B cell (primary cell): ENCODE measurements at places on chromosomes 4 and X. TPM values are rescaled to one million over a fixed set of nuclear protein-coding genes. Genes with fewer than 3 reads are reported as not detected.

The FIP1L1 gene
- 79.3 and 84.8 TPM in 2 replicates for total RNA-seq

The PNMA6F gene
- not detected in 2 replicates for total RNA-seq

The CFI gene
- not detected in 2 replicates for total RNA-seq

The PDCL2 gene
- total RNA-seq: not detected in 2 replicates

The MAGEC2 gene
- total RNA-seq: not detected in 2 replicates

The GLOD5 gene
- not detected in 2 replicates for total RNA-seq

The ANXA3 gene
- not detected in 2 replicates for total RNA-seq

The MSMO1 gene
- total RNA-seq: 30.8 and 34.6 TPM in 2 replicates

The RELL1 gene
- 2.7 and 3.2 TPM in 2 replicates for total RNA-seq

The TBX22 gene
- not detected in 2 replicates for total RNA-seq

- DNase-seq: no peak
- no peaks in the 10 kb centered on the region for H3K4me1 ChIP-seq
- no peak overlapping the region for H3K27ac ChIP-seq
These were observed 201.3 kb downstream of the MAD2L1 start for GRCh38 chr4:119865389-119865788.

DNA sequence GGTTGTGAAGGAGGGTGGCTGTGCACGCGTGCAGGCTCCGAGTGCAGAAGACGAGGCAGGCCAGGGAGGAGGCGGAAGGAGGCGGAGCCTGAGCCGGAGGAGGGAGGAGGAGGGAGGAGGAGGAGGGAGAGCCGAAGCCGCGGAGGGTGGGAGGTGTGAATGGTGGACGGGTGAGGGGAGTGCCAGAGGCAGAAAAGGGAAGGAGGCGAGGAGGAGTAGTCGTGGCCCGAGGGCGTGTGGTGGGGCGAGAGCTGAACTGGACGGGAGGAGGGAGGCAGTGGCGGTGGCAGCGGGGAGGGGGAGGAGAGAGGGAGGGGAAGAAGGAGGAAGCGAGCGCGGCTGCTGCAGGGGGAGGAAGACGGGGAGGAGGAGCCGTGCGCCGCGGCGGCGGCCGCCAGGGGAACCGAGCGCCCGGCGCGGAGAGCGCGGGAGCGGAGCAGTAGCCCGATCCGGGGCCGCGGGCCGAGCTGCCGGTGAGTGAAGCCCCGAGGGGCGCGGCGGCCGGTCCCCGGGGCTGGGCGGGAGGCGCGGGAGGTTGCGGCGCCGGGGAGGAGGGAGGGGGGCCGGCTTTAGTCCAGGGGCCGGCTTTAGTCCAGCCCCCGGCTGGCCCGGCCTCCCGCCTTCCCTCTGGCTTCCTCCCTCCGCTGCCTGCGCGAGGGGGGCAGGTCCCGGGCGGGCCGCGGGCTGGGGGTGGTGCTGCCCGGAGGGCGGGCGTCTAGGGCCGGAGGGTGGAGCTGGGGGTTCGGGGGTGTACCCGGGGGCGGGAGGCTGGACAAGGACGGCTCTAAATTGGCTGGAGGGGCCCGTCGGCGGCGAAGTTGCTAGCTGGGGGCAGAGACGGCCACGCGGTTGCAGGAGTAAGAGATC is at the start of gene TMEM164:
TMEM164 (plus strand) TSS at position 815 of the 867 bp plus-strand sequence. CDS start 661 bp downstream, outside the sequence.
- no peaks in the 10 kb centered on the region for H3K36me3 ChIP-seq
- H3K4me1 ChIP-seq: peaks cover 7% of the 10 kb centered on the region
- H3K27me3 ChIP-seq: no peaks in the 10 kb centered on the region
- DNase-seq: peak; percentile 88

- H3K4me3 ChIP-seq: no peak overlapping the region
- H3K4me1 ChIP-seq: no peaks in the 10 kb centered on the region
- H3K27me3 ChIP-seq: no peaks in the 10 kb centered on the region
- no peak overlapping the region for H3K27ac ChIP-seq
- DNase-seq: no peak
These were observed 32.9 kb upstream of the XK start for GRCh38 chrX:37652589-37653231.

- no peak overlapping the region for H3K27ac ChIP-seq
- no peaks in the 10 kb centered on the region for H3K36me3 ChIP-seq
- H3K4me1 ChIP-seq: no peaks in the 10 kb centered on the region
- DNase-seq: no peak
- H3K27me3 ChIP-seq: no peaks in the 10 kb centered on the region
These were observed 51.2 kb downstream of the GC start for GRCh38 chr4:71732706-71733105.

DNA sequence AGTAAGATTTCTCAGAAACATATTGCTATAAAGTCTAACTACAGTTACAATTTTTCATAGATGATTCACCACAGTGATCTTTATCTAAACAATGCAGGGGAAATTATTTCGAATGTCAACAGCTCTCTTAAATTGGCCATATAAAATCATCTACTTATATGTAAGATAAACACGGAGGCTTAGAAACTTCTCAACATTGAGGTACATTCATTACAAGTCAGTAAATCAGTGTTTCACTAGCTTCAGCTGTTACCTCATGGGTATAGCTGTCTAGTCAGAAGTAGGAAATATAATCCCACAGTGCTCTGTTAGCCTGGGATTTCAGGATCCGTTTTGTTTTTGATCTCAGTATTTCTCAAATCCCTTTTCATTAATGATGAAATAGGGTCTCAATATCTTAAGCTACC is 43.2 kb downstream of the PCDH7 start:
- no peaks in the 10 kb centered on the region for H3K36me3 ChIP-seq
- no peaks in the 10 kb centered on the region for H3K27me3 ChIP-seq
- no peak overlapping the region for H3K27ac ChIP-seq

DNA sequence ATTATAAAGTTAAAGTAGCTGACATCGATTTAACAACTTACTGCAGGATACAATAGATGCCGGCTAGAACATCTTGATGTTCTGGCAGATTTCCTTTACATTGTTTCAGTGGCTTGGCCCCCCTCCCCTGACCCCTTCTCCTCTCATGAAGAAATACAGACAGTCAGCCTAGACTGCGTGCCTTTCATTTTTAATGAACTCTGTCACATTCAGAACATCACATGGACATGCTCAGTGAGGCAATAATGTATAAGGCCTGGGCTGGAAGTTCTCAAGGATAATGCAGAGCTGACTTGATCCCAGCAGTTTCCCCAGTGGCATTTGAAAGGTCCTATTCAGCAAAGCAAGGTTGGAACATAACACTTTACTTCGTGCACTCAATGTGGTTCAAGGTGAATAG is 239.2 kb downstream of the ANK2 start:
- DNase-seq: no peak
- no peaks in the 10 kb centered on the region for H3K4me1 ChIP-seq
- H3K27me3 ChIP-seq: no peaks in the 10 kb centered on the region
- H3K36me3 ChIP-seq: no peaks in the 10 kb centered on the region
- no peak overlapping the region for H3K27ac ChIP-seq

- peaks cover 2% of the 10 kb centered on the region for H3K4me1 ChIP-seq
- no peaks in the 10 kb centered on the region for H3K27me3 ChIP-seq
- H3K27ac ChIP-seq: no peak overlapping the region
- DNase-seq: no peak
- no peak overlapping the region for H3K4me3 ChIP-seq
- no peaks in the 10 kb centered on the region for H3K36me3 ChIP-seq
These were observed 70.2 kb downstream of the RRAGB start for GRCh38 chrX:55787727-55788126.

- no peak overlapping the region for H3K4me3 ChIP-seq
- no peaks in the 10 kb centered on the region for H3K36me3 ChIP-seq
- no peaks in the 10 kb centered on the region for H3K4me1 ChIP-seq
- H3K27me3 ChIP-seq: peaks cover 4% of the 10 kb centered on the region
- no peak for DNase-seq
These were observed 194.7 kb downstream of the STIM2 start for GRCh38 chr4:27055221-27055760.

DNA sequence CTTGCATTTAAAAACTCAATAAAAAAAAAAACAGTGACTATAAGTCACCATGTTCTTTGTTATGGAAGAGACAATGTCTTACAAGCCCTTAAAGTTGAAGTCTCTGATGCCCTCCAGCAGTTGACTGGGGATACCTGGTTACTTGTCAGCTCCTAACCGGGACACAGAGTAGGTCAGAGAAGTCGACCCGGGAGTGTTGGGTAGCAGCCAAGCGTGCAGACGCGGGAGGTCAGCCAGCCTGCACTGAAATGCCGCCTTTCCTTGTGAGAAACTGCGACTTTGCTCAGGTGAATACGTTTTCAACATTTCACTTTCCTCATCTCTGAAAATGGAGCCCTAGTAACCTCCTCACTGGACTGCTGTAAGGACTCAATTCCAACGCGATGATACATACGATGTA is 81.8 kb downstream of the F11 start:
- no peak overlapping the region for H3K27ac ChIP-seq
- no peak for DNase-seq
- H3K36me3 ChIP-seq: no peaks in the 10 kb centered on the region
- H3K4me3 ChIP-seq: no peak overlapping the region
- H3K4me1 ChIP-seq: no peaks in the 10 kb centered on the region
- H3K27me3 ChIP-seq: no peaks in the 10 kb centered on the region

DNA sequence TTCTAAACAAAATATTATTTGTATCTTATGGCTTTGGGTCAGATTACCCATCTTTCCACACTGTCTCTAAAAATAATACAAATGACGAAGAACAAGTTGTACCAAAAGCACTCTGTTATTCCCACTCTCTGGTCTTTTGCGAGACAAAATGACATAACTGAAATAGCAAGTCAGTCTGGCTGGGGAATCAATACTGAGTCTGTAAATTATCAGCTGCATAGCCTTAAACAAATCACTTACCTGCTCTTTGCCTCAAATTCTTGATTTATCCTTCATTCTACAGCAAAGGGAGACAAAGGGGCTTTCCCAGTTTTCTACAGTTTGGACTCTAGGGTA is 40.9 kb downstream of the SOWAHB start:
- H3K36me3 ChIP-seq: no peaks in the 10 kb centered on the region
- H3K27ac ChIP-seq: no peak overlapping the region
- no peaks in the 10 kb centered on the region for H3K4me1 ChIP-seq
- no peak for DNase-seq
- no peak overlapping the region for H3K4me3 ChIP-seq

GRCh38 chrX:1535241-1536041 is 1.5 kb downstream of the P2RY8 start:
- no peaks in the 10 kb centered on the region for H3K36me3 ChIP-seq
- peak; percentile 79 for DNase-seq
- peak overlapping the region; percentile 87 for H3K27ac ChIP-seq
- no peaks in the 10 kb centered on the region for H3K27me3 ChIP-seq
- H3K4me3 ChIP-seq: peak overlapping the region; percentile 86
- H3K4me1 ChIP-seq: peaks cover 40% of the 10 kb centered on the region

DNA sequence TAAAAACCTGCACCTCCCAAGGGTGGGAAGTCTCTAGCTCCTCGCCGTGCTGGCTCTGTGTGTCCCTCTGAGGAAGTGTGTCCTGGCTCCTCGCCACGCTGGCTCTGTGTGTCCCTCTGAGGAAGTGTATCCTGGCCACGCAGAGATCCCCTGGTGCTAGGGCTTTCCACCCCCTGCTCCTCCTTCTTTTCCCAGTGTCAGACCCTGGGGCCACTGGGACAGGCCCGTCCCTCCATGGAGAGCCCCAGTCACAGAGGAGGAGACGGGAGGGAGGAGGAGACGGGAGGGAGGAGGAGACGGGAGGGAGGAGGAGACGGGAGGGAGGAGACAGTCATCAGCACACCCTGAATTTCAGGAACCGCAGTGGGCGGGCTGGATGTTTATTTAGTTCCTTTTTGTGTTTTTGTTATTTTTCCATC is 53.8 kb upstream of the HGFAC start:
- peaks cover 37% of the 10 kb centered on the region for H3K4me1 ChIP-seq
- peak overlapping the region; percentile 45 for H3K27ac ChIP-seq
- peak overlapping the region; percentile 44 for H3K4me3 ChIP-seq

DNA sequence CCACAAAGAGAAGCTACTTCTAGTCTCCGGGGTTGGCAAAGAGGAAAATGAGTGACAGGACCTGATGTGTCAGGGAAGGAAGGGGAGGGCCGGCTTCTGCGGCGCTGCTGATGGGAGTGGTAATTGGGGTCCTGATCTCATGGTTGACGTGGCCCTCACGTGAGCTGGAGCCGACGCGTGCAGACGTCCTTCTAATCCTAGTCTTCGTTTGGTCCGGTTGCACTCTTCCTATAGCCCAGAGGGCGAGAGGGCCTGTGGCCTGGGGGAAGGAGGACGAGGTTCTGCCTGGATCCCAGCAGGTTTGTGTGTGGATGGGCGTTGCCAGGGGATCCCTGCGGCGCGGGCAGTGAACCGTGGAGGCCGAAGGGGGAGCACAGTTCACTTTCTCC is at the start of gene ARMCX1:
ARMCX1 (plus strand) TSS at position 186 of the 389 bp plus-strand sequence. CDS start 2,384 bp downstream, outside the sequence.
- peak; percentile 25 for DNase-seq
- H3K4me1 ChIP-seq: peaks cover 13% of the 10 kb centered on the region
- H3K36me3 ChIP-seq: no peaks in the 10 kb centered on the region
- peak within 1 kb of the TSS; percentile 43 for H3K4me3 ChIP-seq

DNA sequence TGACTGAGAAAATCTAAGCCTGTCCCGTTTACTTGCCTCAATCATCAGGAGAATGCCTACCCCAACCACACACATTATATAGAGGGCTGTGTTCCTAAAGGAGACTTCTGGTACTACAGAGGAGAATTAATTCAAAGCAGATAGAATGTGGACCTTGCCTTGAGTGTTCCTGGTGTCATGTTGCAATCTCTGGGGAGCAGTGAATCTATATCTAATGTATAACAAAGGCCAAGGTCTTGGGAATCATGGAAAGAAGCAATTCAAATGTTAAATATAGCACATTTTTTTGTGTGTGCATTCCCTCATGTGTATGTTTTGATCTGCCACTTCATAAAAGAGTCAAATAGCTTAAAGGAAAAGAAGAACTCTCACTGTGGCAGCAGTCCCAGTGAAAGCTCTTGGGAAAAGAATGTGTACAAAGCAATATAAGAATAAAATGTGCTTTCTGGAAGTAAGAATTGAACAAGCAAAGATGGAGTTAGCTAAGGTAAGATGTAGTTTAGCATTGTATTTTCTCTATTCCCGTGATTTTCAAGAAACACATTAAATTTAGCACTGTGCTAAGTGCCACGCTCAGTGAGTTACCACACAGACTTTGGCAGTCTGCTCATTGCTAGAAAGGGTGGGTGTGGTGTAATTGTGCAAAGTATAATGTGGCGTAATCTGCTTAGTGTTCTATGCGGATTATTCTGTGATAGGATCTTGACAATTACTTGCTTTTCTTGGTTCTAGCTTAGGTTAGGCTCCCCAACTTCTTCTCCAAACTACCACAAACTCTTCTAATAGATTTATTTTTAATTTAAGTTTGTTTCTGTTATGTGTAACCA is 13.7 kb downstream of the ADH6 start:
- no peaks in the 10 kb centered on the region for H3K27me3 ChIP-seq
- no peak for DNase-seq
- no peak overlapping the region for H3K4me3 ChIP-seq
- no peaks in the 10 kb centered on the region for H3K36me3 ChIP-seq

DNA sequence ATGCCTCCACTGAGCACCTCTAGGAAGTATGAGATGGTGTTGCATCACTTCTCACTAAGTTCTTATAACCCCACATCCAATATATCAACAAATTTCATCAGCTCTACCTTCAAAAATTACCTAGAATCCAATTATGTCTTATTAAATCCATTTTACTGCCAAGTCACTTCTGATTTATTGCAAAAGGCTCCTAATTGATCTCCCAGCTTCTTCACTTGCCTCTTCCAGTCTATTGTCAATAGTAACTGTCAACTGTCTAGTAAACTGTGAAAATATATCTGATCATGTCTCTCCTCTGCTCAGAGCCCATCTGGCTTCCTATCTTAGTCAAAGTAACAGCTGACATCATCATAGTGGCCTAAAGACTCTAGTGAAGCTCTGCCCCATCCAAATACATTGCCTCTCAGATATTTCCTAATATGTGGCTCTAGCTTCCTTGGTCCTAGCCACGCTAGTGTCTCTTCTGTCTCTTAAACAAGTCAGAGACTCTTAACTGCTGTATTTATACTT is 414.5 kb upstream of the ATOH1 start:
- no peaks in the 10 kb centered on the region for H3K4me1 ChIP-seq
- H3K27ac ChIP-seq: no peak overlapping the region
- H3K4me3 ChIP-seq: no peak overlapping the region
- no peaks in the 10 kb centered on the region for H3K27me3 ChIP-seq
- DNase-seq: no peak
